ENCODE measurements at places on chromosomes 4 and X.

DNA sequence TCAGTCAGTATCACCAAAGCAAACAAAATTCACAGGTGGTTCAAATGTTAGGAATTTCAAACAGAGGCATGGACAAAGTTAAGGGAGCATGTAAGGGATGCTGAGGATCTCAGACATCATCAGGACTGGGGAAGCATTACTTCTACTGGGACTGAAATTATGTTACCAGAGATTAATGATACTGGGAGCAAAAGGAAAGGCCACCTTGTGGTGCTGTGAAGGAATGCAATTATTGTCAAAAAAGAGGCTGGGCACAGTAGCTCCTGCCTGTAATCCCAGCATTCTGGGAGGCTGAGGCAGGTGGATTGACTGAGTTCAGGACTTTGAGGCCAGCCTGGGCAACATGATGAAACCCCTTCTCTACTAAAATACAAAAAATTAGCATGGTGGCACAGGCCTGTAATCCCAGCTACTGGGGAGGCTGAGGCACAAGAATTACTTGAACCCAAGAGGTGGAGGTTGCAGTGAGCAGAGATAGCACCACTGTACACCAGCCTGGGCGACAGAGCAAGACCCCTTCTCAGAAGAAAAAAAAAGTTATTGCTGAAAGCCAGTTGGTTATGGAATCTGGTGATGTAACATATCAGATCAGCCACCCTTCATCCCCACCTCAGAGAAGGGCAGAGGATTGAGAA, 954.3 kb downstream of the PCDH7 start:
- DNase-seq, result peak; percentile 0

- no peak for DNase-seq
Observed at GRCh38 chrX:23201706-23202105, 132.9 kb upstream of the PTCHD1 start.

DNA sequence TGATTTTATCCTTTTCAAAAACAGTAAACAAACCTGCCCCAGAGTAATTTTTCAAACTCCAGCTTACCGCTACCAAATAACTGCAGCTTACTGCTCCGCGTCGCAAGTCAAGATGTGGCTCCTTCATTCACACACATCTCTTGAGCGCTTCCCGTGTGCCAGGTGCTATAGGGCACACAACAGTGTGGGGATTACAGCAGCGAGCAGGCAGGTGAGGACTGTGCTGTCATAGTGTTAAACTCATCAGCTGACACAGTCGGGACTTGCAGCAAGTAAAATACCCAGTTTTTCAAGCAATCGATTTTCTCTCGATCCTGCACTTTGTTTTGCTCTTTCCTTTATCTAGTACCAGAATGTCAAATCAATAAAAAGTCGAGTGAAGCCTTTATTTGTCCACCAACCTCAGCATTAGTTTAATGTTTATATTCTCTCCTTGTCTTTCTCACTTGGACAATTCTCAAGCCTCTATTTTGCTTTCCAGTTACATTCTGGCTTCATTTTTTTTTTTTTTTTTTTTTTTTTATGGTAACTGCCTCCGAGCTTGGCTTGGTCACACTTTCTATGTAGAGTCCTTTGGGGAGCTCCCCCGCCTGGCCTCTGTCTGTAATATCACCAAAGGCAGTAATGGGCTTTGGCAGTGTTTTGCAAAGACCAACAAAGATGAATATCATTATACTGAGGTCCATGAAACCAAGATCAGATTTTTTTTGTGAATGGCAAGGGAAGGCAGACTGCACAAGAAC, 8.3 kb upstream of the ASB5 start:
- DNase-seq, result peak; percentile 59

DNA sequence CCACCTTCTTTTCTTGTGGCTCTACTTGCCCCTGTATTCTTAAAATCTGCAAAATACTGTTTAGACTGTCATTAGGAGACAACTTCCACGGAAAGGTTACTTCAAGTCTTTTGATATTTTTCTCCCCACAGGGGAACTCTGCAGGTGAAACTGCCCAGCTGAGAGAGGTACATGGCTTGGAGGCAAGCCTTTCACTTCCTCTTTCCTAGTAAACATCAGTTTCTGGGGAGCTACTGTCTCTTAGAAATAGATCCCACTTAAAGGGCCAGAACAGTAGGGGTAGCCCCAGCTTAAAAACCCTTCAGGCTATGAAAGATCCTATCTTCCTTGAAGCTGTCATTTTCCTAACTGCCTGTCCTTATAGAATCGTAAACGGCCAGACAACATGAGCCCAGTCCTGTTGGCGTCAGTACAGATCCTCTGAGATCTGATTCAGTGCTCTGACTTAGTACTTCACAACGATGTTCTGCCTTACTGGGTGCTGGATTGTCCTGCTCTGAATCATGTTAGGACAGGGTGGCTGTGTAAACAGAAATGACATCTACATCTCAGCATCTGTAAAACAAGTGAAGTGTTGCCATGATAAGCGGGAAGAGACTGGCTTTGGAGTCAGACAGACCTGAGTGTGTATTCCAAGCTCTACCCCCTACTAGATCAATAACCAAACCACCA, 102.1 kb downstream of the ITIH6 start:
- no peak for DNase-seq

- peak; percentile 70 for DNase-seq
Observed at GRCh38 chrX:71652405-71652804, 14.9 kb upstream of the LOC101059915 start.

DNA sequence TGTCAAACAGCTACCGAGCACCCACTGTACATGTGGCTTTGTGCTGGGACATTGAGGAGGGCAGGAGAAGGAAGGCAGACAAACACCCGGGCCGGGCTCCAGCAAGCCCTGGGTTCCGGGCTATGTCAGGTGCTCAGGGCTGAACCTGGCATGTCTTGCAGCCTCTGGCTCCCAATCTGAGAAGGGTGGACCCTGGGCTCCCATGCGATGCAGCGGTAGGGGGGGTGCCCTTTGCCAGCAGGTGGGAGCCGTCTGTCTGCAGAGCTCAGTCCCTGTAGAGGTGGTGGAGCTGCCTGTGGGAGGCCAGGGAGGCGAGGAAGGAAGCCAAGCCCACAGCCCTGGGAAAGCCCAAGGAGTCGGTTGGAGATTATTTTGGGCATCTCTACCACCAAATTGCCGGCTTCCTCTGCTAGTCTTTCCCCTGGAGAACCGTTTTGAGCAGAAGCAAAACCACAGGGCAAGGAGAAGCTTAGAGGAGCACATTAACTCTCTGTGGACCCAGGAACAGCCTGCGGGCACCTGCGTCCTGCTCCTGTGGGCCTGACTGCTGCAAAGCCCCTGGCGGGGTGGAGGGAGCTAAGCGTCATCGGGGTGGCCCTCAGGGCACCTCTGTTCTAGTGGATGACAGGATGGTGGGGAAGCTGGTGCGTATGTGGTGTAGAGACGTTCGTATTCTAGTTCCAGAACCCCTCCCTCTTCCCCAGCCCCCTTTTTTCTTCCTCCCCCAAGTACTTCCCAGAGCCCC, 10.3 kb downstream of the CPZ start:
- DNase-seq, result no peak

GRCh38 chr4:145132511-145133098, 34.5 kb downstream of the ABCE1 start:
- peak; percentile 45 for DNase-seq

DNA sequence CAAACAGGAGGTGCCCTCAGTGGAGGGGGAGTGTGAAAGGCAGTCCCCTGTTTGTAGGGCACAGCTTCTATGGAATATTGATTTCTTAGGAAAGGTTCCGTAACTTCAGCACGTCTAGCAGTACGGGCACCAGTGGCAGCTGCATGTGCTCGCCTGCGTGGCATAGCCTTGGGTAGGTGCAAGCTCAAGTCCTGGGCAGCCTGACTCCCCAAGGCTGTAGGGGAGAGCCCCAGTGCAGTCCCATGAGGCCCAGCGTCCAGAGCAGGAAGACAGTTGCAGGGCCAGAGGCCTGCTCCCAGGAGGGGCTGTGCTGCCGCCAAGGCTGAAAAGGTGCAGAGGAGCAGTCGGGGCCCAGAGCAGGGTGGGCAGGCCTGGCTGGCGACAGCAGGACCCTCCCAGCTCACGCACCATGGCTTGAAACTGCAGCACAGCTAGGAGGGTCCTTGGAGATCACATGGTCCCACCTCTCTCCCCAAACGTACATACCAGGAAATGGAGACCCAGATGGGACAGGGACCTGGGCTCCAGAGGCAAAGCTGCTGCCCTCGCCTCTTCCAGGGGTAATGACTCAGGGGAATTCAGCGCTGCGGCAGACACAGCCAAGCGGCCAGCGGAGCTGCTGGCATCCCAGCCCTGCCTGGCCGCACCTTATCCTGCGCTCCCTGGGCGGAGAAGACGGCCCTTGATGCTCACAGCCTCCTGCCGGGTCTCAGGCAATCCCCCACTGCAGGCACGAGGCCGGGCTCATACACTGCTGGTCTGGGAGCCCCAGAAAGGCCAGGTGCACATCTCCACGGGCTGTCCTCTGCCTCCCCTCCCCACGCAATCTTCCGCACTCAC, 6.0 kb upstream of the DUSP9 start:
- no peak for DNase-seq

DNA sequence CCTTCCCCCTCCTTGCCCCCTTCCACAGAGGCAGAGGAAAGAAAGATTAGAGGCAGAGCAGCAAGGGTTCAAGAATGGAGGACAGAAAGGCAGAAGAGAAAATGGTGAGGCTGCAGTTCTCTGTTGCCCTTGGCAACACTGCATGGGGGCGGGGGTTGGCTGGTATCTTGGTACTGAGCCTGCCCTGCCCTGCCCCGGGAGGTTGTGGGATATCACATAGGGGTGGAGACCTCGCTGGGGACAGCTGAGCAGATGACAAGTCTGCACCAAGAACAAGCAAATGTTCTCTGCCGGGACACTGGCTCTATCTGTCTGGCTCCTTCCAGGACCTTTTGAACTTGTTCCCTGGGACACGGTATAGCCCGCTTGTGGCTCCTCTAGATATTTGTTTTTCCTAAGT, 39.8 kb downstream of the NHS start:
- no peak for DNase-seq

DNA sequence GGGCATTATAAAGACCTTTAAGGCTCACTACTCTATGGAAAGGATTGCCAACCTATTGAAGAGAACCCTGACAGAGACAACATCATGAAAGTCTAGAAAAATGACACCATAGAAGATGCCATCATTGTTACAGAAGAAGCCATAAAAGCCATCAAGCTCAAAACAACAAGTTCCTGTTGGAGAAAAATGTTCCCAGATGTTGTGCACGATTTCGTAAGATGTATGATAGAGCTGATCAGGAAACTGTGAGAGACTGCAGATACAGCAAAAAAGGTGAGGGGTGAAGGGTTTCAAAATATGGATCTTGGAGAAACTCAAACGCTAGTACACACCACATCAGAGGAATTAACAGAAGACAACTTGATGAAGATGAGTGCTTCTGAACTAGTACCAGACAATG, 53.3 kb downstream of the WDFY3 start:
- DNase-seq, result no peak

All from lung microvascular endothelial cell (primary cell).